ENCODE measurements at places on chromosomes 12 and 14.
A peak's percentile ranks its signal among the peaks of the same experiment; 100 is the strongest.

DNA sequence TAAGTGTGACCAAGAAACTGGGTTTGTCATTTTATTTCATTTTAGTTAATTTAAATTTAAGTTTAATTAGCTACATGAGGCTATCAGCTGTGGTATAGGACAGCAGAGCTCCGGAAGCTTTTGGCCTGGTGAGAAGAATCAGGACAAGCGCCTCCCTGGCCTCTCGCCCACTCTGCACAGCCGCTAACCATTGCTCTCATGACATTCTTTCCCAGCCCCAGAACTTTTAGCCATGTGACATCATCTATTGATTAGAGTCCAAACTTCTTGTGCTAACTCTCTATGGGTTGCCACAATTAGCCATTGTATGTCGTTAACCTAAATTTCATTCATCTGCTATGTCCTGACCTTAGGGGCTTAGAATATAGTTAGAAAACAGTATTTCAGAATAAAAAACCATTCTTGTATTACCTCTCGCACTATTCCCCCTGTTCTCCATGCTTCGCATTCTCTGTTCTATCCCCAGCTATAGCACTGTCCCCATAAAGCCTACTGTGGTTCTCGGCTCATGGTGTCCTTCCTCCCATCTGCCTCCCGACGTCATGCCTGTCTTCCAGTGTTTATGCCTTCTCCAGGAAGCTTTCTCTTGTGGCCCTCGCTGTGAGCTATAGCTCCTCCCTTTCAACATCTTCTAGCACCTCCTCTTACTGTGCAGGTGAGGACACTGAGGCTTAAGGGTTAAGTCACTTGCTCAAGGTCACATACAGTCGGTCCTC lies 23.5 kb downstream of the SSH1 start:
- no peak for DNase-seq

DNA sequence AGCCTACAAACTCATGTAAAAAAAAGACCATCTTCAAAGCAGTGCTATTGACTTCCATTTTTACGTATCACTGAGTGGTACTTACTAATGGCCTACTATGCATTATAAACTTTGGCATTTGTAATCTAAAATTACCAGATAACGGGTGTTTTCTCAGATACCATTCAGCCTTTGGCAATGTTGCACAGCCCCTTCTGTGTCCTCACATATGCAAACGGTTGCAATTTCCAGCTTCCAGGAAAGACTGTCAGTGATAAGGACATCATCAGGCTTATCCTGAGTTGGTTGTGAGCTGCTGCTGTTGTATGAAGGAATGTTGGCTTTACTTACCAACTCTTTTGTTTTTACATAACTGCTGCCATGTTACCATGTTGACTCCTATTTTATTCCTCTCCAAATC lies 1.6 kb upstream of the SLC6A13 start:
- no peak for DNase-seq

DNA sequence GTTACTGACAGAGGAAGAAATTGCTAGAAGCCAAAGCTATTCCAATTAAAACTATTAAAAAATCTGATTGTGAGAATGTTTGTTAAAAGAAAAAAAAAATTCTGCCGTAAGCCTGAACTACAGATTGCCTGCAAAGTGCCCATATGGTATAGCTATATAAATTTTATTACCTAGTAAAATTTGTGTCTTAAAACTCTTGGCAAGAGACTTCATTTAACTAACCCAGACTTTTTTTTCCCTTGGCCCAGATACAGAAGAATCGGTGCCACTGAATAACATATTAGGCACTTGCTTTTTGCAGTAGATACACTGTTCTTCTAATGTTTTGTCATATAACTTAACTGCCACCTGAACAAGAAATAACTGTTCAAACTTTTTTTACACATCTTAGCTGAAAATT lies 125.5 kb downstream of the RPS29 start:
- no peak for DNase-seq

DNA sequence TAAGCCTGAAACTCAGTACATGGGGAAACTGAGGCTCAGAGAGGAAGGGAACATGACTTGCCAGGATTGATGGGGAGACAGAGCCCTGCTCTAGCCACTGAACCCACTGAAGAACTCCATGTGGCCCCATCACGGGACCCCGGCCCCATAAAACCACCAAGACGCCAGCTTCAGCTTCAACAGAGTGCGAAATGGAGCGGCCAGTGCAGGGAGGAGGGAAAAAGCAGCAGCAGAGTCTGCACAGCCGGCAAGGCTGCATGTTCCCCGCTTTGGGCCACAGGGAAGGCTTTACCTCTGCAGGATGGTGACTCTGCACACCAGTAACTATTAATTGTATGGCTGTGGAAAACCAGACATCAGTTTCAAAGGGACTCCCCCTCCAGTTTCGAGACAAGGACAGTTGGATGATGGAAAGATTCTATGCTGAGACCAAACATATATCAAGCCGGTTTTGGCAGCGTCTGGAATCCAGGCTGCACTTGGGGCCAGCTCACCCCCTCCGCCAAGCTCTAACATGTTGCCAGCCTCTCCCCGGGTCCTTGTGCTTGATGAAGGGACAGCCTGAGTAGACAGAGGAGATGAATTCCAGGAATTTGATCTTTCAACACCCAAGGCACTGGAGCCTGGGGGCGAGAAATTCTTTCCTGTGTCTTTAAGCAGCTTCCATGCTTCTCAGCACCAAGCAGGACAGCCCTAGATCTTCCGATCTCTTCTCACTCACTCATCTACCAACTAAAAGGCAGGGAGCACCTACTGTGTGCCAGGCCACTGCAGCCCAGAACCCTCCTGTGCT lies 55.7 kb upstream of the BCL11B start:
- no peak for DNase-seq

- DNase-seq = peak; percentile 18
Measured at GRCh38 chr12:62657363-62657632, 190.7 kb downstream of the MON2 start.

DNA sequence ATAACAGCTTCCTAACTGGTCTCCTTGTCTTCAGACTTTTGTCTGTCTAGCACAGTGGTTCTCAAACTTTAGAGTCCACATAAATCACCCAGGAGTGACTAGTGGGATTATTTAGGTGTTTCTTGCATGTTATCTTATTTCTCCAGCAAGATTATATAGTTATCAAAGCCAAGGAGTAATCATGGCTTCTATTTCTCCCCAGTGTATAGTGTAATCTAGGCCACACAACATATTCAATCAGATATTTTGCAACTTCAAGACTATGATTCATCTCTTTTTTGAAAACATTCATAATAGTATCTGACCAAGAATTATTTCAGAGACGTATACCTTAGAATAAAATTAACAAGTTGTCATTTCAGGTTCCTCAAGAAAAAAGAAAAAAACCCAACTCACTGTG lies 131.9 kb downstream of the CEP83 start:
- no peak for DNase-seq

- DNase-seq = no peak
Measured at GRCh38 chr12:56449622-56449984, 377 bp upstream of the TIMELESS start.

GRCh38 chr14:100665511-100666032 lies 61.1 kb upstream of the DLK1 start:
- no peak for DNase-seq

DNA sequence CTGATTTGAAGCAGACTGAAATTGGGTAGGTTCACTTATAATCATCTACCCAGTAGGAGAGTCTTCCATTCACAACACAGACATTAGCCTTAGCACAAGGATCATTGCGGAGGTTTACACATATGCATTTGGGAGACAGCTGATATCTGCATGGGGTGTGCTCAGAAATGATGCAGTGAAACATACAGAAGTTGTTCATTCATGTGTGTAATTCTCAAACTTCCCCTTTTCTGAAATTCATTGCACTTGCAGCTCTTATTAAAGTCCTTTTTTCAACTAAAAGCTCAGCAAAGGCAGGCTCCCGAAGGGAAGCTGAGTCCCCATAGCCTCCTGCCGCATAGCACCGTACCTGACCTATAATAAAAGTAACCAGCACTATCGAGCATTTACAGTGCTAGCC lies 218.3 kb upstream of the CRY1 start:
- DNase-seq = no peak

DNA sequence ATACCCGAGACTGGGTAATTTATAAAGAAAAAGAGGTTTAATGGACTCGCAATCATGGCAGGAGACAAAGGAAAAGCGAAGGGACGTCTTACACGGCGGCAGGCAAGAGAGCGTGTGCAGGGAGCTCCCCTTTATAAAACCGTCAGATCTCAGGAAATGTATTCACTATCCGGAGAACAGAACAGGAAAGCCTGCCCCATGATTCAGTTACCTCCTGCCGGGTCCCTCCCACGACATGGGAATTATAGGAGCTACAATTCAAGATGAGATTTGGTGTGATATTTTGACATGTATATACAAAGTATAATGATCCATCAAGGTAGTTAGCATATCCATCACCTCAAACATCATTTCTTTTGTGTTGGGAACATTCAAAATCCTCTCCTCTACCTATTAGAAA lies 2.3 kb upstream of the CDCA4 start:
- DNase-seq = no peak

- no peak for DNase-seq
Measured at GRCh38 chr14:29716150-29716549, 211.5 kb downstream of the PRKD1 start.

DNA sequence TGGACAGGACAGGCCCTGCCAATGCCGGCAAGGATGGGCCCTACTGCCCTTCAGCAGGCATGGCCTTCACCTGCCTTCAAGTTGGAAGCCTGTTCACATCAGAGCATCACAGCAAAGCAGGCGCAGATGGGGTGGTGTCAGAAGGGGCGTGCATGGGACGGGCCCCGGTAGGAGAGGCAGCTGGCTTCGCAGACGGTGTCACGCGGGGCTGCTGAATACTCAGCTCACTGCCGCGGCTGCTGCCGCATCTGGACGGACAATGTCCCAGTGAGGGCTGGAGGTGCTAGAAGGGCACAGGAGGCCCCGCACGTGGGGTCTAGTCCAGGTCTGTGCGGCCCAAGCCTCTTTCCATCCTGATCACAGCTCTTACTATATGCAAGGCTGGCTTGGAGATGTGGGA lies 42.1 kb downstream of the LRCOL1 start:
- DNase-seq = no peak

DNA sequence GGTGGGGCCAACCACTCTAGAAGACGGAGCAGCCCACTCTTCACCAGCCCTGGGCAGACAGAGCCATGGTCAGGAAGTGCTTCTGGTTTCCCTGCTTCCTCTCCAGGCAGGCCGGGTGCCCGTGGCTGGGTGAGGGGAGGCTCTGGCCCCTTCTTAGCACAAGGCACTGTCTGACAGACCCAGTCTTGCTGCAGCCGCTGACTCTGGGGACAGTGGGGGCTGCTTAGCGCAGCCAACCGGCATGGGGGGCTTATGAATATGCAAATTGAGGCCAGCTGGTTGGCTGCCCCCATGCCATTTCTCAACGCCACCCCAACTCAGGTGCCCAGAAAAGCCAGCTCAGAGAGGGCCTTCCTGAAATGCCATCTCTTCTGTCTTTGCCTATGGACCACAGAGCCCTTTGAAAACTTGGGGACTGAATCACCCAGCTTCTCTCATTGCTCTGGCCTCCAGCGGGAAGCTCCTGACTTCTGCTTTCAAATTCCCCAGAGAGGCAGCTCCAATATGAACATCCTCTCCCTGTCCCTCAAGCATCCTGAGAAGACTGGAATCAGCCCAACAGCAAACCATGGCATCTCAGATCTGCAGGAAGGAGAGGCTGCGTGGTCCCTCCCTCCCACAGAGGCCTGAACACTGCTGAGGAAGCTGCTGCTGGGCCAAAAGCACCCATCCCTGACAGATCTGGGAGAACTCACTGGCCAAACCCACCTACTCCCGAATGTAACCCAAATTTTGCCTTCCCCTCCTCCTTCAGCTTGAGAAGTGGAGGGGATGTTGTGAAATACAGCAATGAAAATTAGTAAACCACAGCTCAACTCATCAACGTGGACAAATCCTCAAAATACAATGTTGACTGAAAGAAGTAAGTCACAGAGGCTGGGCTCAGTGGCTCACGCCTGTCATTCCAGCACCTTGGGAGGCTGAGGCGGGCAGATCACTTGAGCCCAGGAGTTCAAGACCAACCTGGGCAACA lies at the start of gene PROX2:
Gene PROX2, minus strand, starts transcription at position 205 of the 973 bp plus-strand sequence. CDS start 12,311 bp downstream, outside the sequence.
- DNase-seq = no peak

DNA sequence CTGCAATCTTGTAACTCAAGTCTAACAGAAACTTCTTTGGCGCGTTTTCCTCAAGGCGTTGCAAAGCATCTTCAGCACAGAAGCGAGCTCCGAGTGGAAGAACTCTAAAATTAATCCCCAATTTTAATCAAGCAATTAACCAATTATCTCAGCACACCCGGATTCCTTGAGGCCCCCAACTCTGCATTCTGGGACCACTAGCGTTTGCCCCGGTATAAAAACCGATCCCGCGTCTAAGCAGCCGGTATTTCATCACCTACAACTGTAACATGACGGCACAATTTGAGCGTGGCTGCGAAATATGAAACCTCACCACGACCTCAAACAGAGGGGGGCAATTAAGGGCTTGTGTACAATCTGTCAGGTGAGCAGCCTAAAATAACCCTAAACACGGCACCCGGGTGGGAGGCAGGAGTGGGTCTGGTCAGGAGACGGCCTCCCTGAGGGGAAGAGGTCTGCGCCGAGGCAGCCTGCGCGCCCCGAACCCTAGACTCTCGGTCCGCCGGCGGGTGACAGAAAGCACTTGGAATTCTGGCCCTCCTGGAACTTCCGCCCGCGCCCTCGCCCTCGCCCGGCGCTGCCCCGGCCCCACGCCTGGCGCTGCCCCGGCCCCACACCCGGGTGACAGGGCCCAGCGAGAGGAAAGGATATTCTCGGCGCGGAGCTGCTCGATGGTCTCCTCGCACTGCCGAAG lies 594 bp downstream of the ZCCHC8 start:
- peak; percentile 51 for DNase-seq

DNA sequence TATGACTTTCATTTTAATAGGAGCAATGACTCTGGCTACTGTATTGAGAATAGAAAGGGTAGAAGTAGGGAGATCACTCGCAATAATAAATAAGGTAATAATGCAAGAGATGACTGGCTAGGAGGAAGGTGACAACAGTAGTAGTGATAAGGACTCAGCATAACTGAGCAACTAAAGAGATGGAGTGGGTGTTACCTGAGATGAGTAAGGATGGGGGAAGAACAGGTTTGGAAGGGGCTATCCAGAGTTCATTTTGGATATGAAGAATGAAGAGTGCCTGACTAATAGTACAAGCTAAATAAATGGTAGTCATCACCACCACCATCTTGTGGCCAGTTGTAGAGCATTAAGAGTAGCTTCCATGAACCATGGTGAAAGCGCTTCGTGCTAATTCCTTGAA lies 101.1 kb downstream of the RPS6KA5 start:
- no peak for DNase-seq

- DNase-seq = no peak
Measured at GRCh38 chr14:60225265-60225664, 23.8 kb upstream of the PPM1A start.

DNA sequence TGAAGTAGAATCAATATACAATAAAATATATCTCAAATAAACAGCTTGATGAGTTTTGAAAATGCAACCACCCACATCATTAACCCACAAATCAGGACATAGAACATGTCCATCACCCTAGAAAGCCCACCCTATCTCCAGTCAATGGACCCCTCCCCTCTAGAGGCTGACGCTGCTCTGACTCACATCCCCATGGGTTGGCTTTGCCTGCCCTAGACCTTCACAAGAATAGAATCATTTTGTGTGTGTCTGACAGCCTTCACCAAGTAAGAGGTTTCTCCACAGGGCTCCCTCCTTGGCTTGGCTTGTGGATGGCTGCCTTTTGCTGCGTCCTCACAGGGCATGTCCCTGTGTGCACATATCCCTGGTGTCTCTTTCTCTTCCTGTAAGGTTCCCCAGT lies 250.2 kb upstream of the RTL1 start:
- no peak for DNase-seq

- no peak for DNase-seq
Measured at GRCh38 chr14:69658664-69659261, 47.4 kb downstream of the SUSD6 start.

Data from Jurkat, Clone E6-1 (cell line).